DMS79 (cell line): ENCODE measurements at places on chromosomes 5 and 9.

DNA sequence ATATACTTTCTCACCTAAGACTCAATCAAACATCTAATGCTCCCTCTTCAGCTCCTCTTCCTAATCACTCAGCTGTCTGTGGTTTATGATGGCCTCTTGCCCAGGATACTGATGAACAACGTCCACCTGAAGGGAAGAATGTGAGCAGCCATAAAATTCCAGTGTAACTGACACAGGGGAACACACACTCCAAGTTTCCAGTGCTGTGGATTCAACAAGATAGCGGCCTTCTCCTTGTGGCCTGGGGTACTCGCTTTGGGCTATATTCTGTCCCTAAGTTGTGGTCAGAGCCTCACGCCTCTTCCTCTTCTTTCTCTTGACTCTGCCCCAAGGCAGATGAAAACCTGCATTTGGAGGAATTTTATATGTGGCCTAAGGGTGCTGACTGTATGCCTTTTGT, 11.7 kb downstream of the B4GALT1 start:
- DNase-seq, result no peak

- no peak for DNase-seq
Observed at GRCh38 chr9:35687972-35688557, 1.7 kb downstream of the TPM2 start.

DNA sequence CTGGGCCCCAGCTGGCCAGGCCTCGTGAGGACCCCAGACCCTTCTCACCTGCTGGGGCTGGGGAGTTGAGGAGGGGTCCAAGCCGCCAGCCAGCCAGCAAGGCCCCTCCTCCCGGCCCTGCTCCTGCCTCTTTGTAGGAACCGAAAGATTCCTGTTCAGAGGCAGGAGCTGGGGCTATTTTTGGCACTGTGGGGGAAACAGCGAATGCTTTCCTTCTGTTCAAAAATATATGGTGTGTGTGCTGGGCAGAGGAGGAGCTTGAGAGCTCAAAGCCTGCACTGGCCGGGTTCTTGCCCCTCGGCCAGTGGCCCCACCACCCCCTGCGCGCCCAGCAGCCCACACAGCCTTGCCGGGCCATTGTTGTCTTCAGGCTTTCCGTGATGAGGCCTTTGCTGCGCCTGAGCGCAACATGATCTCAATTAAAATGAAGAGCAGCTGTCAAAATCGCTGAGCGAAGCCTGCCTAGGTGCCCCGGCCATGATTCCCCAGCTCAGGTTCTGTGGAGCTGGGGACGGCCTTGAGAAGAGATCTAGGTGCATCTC, 13.4 kb downstream of the NCS1 start:
- no peak for DNase-seq

GRCh38 chr9:131546336-131547084, 1.2 kb downstream of the PRRT1B start:
- peak; percentile 13 for DNase-seq

GRCh38 chr9:21694424-21694823, 108.0 kb upstream of the MTAP start:
- DNase-seq, result no peak

- DNase-seq, result no peak
Observed at GRCh38 chr5:56733580-56733979, 81.8 kb upstream of the MAP3K1 start.

DNA sequence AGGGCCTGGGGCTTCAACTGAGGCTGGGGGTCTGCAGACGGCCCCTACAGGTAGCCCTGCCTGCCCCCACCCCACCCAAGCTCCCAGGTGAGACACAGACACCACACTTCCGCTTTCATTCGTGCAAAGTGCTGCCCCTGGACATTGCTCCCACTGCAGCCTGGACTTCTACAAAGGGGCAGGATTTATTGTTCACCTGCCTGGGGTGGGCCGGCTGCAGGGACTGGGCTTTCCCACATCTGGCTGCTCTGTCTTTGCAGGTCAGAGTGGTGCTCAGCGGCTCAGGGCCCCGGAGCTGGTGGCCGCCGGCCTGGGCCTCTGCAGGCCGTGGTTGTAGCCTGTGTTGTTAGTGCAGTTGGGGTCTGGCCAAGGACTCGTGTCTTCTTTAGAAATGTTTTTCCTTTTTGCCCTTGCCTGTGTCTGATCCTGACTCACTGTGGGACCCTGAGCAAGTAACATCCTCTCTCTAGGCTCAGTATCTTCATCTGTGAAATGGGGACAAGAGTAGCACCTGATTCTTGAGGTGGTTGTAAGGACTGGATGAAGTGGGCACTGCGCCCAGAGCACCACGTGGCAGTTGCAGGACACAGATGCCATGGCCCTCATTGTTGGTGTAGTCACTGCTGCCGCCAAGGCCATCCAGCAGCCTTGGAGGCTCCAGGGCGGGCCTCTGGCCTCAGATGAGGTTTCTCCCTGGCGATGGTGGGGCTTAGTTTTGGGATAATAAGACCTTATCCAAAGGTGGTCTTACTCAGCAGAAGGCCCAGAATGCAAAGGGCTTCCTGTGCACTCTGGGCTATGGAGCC, 143.9 kb downstream of the CACNA1B start:
- no peak for DNase-seq

GRCh38 chr5:115460472-115460871, 84.1 kb downstream of the FEM1C start:
- DNase-seq, result no peak

- no peak for DNase-seq
Observed at GRCh38 chr5:93941897-93942296, 200.5 kb upstream of the POU5F2 start.

DNA sequence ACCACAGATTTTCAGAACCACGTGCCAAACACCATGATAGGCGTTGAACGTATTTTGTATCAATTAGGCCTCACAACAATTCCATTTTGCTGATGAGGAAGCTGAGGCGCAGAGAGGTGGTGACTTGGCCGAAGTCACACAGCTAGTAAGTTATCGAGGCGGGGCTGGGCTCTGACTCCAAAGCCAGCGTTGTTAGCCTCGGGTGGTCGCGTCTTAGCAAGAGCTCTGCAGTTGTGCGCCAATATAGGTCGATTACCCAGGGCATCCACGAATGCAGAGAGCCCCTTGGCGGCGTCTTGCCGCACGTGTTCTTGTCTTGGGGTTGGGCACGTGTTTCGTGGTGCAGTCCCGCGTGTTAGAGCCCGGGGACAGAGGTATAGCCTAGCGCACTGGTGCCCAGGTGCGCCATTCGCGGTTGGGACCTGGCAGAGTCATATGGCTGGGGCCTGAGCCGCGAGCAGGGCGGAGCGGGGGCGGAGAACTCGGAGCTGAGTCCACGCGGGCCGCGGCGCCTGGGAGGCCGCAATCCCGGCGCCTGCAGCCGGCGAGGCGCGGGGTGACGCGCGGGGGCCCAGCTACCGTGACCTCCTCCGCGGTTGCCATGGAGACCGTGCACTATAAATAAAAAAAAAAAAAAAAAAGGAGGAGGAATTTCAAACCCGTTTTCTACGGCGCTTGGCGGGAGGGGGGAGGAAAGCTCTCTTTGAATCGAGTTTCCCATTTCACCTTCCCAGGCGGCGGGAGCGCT, 62.3 kb downstream of the CXXC5 start:
- DNase-seq, result peak; percentile 32

DNA sequence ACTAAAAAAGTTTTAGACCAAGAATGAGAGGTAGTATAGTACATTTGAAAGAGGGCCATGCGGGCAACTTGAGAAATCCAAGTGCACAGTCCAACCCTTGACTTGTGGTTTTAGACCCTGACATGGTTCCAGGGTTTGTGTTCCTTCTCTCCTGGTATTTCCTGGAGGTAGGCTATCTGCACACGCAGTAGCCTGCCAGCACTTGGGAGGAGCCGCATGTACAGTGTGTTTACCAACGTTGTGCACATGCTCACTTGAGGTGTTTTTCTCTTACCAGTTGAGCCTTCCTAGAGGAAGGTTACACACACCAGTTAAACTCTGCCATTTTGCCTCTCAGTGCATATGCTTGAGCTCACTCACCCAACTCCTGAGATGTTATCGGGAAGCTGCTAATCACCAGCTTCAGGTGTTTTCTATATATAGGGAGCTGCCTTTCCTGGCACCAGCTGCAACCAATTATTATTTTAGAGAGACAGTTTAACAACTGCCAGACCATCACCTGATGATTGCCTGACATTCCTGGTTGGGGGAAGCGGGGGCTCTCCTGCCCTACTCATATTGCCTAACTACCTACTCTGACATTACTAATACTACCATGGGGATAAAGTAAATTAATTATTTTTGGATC, 593.4 kb upstream of the TUSC1 start:
- DNase-seq, result no peak

- DNase-seq, result no peak
Observed at GRCh38 chr9:87100001-87100400, 152.7 kb upstream of the GAS1 start.

DNA sequence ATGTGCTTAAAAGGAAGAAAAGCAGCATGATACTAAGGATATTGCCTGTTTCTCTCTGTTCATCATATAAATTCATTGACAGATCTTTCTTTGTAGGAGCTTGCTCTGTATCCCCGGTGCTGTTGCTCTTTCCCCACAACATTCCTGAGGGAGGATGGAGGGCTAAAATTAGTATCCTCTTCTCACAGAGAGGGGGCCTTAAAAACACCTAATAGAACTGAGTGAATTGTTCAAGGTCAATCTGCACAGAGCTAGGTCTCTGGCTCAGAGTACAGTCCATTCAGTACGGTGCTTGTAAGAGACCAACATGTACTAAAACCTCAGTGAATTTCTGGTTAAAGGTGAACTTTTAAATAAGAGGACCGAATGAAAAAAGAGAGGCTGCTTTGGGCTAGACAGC, 88.7 kb downstream of the PALM2AKAP2 start:
- DNase-seq, result no peak

DNA sequence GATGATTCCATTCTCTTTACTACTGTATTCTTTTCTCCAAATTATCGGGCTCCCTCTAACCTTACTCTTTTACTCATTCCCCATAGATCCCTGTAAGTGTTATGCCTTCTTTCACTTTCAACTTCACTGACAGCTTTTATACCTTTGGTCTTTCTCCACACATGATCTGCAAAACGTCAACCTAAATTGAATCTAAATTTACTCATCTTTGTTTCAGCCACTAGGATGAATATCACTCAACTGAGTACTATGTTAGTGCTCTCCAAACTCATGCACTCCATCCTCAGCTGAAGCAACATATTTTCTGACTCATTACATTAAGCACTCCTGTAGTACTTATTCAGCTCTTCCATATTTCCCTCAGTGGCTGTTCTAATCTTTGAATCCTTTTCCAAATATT, 133.4 kb downstream of the ADAMTS19 start:
- no peak for DNase-seq

GRCh38 chr9:91720751-91721705, 229.0 kb downstream of the ROR2 start:
- DNase-seq, result no peak

DNA sequence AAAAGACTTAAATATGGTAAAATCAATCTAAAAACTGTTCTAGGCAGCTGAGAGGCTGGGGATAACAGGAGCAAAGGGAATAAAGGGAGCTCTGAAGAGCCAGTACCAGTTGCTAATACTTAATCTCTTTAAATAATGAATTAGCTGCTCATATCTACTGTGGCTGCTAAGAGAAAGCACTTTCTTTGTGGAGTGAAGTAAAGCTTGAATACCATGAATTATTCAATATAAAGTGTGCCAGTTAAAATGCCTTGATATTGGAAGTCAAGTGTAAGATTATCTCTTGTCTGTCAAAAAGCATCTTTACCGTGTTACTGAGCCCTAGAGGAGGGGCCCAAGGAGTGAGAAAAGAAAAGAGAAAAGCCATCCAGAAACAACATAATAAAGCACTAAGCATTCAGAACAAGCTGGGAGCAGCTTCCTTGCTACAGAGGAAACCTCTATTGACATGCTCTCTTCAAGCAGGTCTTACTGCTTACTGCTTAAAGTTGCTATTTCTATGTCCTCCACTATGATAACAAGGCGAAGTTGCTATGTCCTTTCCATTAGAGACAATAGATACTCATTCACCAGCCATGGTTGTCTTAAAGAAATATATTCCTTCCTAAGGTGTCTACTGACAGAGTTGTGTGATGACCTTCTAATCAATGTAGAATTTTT, 297.4 kb downstream of the CETN3 start:
- DNase-seq, result no peak

GRCh38 chr5:172488221-172488620, 33.9 kb upstream of the SH3PXD2B start:
- DNase-seq, result no peak

GRCh38 chr9:132745756-132746709, 75.8 kb downstream of the GTF3C4 start:
- no peak for DNase-seq

DNA sequence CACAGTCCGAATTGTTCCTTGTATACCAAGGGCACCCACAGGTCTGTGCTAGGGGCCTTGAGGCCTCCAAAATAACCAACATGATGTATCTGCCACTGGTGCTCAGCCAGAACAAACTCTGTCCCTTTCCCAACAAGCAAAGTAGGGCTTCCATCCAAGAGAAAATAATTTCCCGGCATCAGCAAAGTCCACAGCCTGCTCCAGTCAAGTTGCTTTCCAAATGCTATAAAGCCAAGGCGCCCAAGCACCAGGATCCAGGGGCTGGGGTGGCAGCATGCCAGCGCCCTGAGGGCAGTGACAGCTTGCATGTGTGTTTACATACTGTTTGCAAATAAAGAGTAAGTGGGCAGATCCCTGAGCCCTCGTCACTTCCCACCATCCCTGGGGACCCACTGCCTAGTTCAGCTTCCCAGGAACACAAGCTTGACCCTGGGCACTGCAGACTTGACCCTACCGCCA, 155.9 kb downstream of the ERCC6L2 start:
- DNase-seq, result peak; percentile 65
